Gastroesophageal sphincter (tissue), 4 donors: ENCODE measurements at places on chromosomes 3 and 15.

DNA sequence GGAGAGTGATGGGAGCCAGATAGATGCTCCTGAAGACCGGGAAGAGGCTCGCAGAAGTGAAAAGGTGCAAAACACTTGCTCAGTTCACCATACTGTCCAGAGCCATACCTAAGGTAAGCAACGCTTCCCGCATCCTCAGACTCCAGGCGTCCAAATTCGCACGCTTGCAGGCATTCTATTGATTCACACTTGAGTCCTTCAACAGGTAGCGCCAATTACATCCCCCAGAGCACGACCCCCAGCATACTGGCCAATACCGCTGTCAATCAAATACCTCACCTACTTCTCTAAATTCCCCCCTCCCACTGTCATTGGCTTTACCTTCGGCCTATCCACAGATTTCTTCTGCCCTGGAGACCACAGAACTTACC is 361 bp upstream of the STXBP5L start:
- no peak for ATAC-seq

GRCh38 chr3:52743152-52743551 is 27.6 kb downstream of the NEK4 start:
- no peak for ATAC-seq

- ATAC-seq: no peak
These were observed 85.0 kb downstream of the TM4SF4 start for GRCh38 chr3:149559525-149559924.

- peak; percentile 68 for ATAC-seq
These were observed at the start of gene GRAMD2A for GRCh38 chr15:72197460-72198355. TSS of gene GRAMD2A (minus strand) at chr15:72197787.

DNA sequence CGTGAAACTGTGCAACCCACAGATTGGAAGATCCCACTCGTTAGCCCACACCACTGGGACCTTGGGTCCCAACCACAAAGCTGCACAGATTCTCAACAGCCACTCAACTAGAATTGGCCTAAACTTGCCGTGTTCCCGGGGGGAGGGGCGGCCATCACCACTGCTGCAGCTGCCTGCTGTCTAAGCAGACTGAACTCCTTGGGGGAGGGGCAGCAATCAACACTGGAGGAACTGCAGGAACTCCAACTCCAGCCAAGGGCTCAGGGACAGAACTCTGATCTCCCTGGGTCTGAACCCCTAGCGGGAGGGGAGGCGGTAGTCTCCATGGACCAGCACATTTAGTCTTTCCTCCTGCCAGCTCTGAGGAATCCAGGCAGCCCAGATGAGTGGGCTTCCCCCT is 205.9 kb downstream of the RSL24D1 start:
- no peak for ATAC-seq

GRCh38 chr3:195097331-195098255 is 173.4 kb downstream of the XXYLT1 start:
- no peak for ATAC-seq

- no peak for ATAC-seq
These were observed 38.9 kb upstream of the ALCAM start for GRCh38 chr3:105327662-105328337.

- peak; percentile 61 for ATAC-seq
These were observed 39.8 kb downstream of the RIOX2 start for GRCh38 chr3:97932387-97932801.

DNA sequence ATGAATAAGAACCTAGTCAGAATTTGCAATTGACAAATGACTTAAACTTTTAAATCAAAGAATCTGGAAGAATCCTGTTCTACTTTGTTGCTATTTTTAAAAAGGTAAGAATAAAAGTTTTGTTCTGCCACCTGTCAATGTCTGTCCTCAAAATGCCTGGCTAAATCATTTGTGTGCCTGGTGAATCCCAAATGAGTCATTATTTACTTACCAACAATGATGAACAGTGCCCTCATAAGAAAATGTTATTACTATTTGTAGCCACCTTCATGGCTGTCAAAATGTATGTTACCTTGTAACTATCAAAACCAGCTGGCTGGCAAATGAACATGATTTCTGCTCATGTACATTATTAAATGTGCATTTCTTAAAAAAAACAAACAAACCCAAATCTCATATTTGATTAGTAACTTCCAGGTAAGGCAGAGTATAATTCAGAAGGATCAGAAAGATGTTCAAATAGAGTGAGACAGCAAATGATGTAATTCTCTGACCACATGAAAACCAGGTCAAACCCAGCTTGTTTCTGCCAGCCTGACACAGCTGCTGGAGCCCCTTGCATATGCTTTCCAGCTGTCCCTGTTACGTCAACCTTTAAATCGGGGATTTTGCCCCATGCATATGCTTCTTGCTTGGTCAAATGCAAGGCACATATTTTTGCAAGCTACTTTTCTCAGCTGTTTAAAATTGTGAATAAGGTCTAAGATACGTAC is 137.9 kb downstream of the SSR3 start:
- ATAC-seq: no peak

DNA sequence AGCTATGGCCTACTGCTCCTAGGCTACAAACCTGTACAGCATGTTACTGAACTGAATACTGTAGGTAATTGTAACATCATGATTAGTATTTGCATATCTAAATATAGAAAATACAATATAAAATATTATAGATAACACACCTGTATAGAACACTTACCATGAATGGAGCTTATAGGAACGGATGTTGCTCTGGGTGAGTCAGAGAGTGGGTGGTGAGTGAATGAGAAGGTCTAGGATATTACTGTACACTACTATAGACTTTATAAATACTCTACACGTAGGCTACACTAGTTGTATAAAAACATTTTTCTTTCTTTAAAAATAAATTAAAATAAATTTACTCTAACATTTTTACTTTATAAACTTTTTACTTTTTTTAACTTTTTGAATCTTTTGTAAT is 224.0 kb upstream of the CBLB start:
- no peak for ATAC-seq

- ATAC-seq: no peak
These were observed 99.1 kb downstream of the TUSC7 start for GRCh38 chr3:116808725-116809124.

GRCh38 chr3:4721511-4721911 is 228.4 kb downstream of the ITPR1 start:
- ATAC-seq: no peak

GRCh38 chr15:31214864-31215489 is 111.7 kb upstream of the KLF13 start:
- peak; percentile 65 for ATAC-seq

DNA sequence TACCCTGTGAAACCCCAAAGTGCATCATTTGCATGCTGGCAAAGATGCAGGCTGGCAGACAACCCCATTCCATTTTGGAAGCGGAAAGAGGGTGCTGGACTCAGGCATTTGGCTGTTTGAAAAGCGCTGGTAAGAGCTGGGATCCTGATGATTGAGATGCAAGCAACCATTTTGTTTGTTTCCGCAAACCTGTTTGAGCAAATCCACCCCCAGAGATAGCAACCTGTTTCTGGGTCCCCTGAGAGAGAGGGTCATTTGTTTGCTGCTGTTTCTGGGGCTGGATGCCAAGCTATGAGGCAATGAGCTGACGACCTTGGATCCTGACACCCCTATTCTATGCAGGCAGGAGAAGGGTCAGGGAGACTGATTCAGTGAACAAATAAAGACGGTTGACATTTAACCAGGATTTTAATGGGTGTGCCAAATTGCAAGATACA is 9.8 kb downstream of the SLC6A1 start:
- ATAC-seq: no peak

GRCh38 chr15:60611592-60612346 is 132.8 kb upstream of the ICE2 start:
- ATAC-seq: peak; percentile 52

DNA sequence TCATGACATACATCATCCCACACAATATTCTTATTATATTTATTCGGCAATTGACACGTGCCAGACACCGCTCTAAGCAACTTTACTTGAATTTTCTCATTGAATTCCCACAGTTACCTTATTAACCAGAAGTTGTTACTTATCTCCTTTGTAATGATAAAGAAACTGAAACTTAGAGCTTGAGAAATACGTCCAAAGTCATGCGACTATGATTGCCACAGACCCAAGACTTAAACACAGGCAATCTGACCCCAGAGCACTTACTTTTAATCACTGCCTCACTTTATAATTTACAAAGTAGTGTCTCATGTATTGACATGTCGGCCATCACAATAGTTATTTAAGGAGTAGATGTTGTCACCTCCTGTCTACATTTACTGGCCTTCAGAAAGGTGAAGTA is 64.7 kb downstream of the ATP13A4 start:
- no peak for ATAC-seq

DNA sequence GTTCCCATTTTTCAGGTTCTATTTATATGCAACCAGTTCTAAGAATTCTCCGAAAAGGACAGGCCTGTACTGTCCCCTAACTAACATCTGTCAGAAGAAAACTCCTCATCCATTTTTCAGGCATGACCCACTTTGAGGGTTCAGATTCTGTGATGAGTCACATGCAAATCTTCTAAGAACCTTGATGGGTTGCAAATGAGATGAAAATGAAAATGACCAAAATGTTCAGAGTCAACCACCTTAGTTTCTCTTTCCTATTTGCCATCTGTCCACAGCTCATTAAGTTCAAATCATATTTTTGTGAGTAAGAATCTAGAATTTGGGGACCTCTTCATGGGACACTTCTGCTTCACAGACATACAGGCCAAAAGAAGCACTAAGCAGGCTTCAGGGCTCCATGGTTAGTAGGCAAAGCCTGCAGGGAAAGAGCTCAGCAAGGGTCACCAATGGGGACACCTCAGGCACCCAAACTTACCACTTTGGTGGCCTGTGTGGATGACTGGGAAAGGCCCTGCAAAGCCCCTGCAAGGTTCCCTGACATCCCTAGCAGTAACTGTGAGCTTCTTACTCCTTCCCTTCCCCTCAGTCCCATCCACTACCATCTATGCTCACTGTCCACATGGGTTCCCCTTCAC is 122.0 kb downstream of the WDR76 start:
- ATAC-seq: no peak

- ATAC-seq: no peak
These were observed 7.6 kb upstream of the FOXP1 start for GRCh38 chr3:71591101-71591500.

GRCh38 chr3:189419038-189419437 is 212.2 kb upstream of the TP63 start:
- ATAC-seq: no peak

DNA sequence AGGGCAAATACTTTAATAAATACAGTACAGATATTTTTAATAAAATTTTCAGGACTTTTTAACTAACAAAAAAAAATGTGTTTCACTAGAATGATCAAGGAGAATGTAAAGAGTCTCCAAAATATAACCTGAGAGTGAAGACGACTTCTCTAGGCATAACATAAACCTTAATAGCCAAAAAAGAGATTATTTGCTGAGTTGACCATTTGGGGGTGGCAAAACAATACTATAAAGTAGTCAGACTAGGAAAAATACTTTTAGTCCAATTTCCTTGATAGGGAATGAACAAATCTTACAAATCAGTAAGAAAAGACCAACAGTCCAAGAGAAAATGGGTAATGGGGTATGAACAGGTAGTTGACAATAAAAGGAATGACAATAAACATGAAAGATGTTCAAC is 29.4 kb upstream of the GATM start:
- no peak for ATAC-seq

- no peak for ATAC-seq
These were observed 17.0 kb downstream of the TMEM62 start for GRCh38 chr15:43150191-43150929.

DNA sequence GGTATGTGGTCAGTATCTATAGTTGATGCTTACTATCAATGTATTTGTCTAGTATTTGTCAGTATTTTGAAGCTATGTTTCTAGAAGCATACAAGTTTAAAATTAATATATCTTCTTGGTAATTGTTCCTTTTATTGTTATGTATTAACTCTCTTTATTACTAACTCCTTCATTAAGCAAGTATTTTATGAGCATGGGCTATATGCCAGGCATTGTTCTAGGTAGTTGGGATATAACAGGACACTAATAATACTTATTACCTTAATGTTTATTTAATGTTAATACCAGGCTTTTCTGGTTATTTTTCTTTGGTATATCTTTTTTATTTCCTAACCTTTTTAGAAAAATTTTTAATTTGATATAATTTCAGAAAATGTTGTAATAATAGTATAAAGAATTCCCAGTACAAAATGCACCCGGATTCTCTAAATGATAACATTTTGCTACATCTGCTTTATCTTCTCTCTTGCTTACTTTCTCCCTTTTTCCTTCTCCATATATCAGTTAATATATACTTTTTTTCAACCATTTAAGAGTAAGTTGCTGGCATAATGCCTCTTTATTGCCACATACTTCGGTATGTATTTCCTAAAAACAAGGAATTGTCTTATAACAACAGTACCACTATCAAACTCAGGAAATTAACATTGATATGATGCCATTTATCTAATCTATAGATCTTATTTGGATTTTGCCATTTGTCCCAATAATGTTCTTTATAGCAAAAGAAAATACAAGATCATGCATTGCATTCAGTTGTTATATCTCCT is 30.9 kb downstream of the LRRC49 start:
- no peak for ATAC-seq

DNA sequence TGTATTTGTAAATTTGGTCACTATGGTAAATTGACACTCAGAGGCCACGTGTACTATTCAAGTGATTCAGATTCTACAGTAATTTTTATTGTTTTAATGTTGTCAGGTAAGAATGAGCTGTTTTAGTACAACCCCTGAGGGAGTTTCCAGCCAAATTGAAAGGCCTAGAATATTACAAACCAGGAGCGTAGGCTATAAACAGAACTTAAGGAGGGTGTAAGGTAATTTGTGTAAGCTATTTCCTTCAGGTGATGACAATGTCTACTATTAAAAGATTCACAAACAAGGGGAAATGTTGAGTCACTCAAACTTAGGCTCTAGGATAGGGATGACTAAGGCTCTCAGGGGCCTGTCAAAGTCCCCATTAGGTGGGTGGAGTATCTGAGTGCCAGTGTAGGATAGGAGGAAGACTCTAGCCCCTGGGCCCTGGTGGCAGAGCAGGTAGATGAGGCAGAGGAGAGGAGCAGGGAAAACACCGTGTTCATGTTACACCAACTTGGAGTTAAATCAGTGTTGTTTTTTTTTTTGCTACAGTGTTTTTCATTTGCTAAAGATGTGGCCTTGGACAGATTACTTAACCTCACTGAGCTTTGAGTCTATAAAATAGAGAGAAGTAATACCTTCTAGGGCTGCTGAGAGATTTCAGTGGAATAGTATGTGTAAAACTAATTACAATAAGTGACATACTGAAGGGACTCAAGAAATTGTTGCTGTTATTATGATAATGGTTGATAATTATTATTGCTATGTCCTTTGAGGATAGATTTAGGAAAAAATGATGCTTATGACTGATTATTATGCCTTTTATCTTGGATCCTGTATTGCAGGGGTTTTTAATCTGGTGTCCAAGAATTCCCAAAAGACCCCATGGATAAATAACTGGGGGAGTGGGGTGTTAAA is 10.3 kb downstream of the TM4SF1 start:
- ATAC-seq: peak; percentile 48

DNA sequence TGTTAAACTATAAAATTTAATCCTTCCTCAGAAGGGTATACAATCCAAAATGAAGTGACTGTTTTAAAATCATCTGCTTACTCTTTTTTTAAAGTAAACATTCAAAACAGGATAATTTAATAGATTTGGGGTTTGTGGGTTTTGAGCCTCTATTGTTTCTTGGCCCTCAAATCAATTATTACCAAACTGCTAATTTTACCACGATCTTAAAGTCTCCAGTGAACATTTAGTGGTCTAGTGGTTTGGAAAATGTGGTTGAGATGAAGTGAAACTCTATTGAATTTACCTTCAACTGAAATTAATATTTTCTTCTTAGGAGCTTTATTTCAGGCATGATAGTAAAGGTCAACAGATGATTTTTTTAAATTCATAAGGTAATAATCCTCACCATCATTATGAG is 11.2 kb upstream of the ATP11B start:
- no peak for ATAC-seq
